ENCODE measurements at places on chromosomes 4 and X.

GRCh38 chr4:18695733-18696527 is 674.4 kb upstream of the LCORL start:
- DNase-seq: no peak

DNA sequence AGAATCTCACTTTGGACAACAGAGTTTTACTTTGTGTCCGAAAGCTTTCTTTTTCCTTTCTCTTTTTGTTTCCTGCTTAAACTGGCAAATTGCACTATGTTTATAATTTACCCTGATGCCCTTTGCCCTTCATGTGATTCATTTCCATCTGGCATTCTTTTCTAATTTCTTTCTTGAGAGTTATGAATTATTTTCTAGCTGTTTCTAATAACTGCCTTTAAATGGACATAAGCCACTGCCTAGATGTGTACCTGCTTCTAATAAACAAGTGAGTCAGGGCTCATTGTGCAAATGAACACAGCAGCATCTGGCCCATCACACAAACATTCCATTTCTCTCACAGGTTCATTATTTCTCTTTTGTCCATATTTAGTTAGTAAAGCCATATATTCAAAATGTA is 242.3 kb upstream of the GPRIN3 start:
- DNase-seq: peak; percentile 85

- DNase-seq: peak; percentile 90
Measured at GRCh38 chr4:174394915-174395314, 111.2 kb downstream of the CEP44 start.

DNA sequence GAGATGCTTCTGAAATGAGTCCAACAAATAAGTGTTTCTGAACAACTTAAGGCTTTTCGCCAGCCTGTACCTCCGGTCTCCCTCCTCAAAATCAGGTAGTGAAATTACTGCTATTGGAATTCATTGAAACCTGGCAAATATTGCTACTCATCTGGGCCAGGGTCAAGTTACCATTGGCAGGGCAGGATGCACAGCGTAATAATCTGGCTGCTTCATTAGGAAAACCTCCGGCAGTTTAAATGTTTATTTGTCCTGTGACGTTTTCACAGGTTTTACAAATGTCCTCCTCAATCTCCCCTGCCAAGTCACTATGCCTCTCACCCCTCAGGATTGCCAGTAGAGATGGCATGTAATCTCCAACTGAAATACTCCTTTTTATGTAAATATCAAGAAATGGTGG is 92.6 kb upstream of the KDR start:
- DNase-seq: no peak

- DNase-seq: peak; percentile 45
Measured at GRCh38 chr4:180913750-180914149, 1329.5 kb upstream of the TENM3 start.

DNA sequence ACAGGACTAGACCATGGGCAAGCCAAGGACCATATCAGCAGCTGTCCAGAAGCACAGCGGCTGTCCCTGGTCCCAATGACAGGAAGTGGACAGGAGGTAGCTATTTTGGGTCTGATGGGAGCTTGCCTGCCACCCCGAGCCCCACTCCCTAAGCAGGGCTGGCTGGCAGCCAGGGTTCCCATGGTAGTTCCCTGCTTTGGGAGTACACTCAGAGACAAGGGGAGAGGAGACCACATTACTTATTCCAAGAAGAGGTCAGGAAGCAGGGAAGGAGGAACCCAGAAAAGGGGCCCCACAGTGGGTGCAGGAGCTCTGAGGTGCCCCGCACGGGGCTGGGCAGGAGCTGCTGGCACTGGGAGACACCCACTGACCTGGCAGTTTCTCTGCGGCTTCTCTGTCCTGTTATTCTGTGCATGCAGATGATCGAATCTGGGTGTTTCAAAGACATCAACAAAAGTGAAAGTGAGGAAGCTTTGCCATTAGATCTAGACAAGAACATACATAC is 36.3 kb downstream of the HTT-AS start:
- DNase-seq: no peak

DNA sequence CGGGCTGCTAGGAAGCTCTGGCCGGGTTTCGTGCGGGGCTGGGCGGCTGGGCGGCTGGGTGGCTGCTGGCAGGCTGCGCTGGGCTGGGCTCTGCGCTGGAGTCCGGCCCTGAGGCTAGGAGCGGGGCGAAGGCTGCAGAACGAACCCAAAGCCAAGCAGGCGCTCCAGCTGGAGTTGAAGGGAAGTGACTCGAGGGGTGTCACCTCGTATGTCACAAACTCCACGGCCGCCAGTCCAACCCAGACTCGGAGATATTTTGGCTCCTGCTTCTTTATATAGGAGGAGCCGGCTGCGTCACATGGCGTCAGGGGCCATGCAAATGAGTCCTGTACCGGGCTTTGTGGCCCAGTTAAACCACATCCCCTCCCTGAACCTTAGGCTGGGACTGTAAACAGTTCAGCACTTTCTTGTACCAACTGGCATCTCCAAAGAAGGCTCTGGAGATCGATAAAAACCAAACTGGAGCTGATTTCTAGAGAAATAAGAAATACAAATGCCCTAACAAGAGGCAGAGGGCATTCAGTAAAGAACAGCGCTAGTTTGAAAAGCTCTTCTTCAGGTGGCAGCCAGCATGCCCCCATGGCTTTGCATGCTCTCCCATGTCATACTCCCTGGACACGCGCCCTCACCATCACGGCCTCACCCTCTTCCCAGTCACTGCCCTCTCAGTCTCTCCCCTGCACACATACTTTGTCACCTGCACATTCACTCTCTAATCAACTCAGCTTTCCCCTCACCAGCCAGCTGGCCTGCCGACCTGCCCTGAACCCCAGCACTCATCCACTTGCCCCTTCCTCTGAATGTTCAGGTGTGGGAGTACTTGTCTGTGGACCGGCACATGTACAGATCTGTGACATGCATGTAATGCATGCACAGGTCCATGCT is 58.5 kb downstream of the TSC22D3 start:
- peak; percentile 89 for DNase-seq

DNA sequence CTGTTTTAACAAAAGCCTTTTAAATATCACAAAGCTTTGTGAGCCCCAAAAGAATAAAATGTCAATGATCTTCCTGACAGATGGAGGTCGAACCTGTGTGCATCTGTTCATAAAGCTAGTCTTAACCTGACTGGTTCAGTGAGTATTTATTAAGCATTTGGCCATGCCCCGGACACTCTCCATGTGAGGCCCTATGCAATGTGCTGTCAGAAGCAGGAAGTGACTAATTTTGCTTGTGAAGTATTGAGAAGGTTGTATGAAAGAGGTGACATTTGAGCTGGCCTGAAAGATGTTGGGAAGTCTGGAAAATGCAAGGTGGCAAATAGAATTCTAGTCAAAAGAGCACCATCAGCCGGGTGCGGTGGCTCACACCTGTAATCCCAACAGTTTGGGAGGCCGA is 171.4 kb downstream of the MSL3 start:
- peak; percentile 5 for DNase-seq

DNA sequence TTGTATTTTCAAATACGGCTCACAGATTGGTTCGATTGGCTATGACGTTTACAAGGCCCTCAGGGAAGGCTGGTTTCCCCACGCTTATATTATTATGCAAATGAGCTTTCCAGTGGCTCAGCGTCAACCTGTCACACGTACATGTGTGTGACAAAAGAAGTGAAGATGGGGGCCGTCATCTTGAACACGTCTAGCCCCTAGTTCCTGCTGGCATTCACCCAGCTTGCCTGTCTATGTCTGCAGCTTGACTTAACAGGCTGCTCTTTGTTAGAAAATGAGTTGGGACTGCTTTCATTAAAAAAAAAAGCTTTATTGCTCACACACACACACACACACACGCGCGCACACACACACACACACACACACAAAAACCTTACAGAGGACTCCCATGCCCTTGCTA is 283.6 kb upstream of the CTSO start:
- no peak for DNase-seq

DNA sequence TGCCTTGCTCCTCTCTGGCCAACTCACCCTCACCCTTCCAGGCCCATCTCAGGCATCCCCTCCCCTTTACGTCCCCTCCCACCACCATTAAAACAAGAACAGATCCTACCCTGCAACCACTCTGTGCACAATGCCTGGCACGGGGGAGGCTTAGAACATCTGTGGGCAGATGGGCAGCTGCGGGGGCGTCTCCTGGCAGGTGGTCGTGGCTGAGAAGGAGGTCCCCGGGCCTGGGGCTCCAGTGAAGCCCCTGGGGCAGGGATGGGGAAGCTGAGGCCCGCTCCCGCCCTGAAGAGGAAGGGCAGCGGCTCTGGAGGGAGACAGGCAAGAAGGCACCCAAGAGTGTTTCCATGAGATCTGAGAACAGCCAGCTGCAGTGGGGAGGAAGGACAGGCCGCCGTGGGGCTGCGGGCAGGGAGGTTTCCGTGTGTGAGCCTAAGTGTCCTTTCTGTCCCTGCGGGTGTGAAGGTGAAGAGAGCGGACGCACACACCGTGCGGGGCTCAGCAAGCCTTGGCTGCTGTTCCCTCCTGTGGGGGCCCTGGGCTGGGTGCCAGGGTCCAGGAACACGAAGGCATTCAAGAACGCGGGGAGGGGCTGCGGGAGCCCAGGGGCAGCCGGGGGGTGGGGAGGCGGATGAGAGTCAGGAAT is 7.8 kb upstream of the TBC1D14 start:
- no peak for DNase-seq

DNA sequence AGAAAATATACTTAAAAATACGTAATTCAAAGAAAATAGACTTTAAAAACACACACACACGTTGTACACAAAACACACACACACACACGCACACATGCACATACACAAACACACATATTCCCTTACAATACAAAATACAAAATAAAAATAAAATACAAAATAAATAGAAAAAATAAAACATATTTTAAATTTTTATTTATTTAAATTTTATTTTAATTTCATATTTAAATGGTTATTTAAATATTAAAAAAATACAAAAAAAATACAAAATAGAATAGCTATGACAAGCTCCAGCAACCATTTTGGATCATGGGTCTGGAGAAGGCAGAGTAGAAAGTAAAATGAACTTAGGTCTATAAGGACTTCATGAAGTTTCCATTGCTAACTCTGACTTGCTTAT is 34.2 kb upstream of the PDGFC start:
- DNase-seq: no peak

- peak; percentile 66 for DNase-seq
Measured at GRCh38 chrX:148416931-148417330, 83.5 kb upstream of the AFF2 start.

DNA sequence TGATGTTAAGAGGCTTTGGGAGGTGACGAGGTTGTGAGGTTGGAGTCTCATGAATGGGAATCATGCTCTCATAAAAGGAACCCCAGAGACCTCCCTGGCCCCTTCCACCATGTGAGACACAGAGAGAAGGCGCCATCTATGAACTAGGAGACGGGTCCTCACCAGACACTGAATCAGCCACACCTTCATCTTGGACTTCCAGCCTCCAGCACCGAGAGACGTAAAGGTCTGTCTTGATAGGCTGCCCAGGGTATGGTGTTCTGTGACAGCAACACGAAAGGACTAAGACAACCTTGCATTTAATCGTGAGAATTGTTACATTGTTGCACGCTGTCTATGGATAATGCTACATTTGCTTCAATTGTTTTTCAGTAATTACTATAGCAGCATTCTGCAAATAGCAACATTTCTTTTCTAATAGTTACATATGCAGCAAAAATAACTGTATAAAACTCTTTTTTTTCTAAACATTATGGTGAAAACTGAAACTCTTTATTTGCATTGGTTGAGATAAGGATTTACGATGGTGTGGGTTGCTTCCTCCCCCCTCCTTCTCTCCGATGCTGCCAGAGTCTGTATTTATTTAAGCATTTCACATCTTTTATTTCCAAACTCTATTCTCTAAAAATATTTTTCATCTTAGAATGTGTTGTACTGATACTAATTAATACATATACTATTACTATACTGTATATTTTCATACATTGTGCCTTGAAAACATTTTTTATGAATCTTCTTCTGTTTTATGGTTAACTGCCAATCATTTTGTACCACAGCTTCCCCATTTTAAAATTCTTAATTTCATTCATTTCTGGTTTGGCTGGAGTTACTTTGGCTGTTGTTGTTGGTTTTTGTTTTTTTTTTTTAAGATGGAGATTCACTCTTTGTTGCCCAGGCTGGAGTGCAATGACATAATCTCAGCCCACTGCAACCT is 26.4 kb upstream of the AKAP17A start:
- no peak for DNase-seq

DNA sequence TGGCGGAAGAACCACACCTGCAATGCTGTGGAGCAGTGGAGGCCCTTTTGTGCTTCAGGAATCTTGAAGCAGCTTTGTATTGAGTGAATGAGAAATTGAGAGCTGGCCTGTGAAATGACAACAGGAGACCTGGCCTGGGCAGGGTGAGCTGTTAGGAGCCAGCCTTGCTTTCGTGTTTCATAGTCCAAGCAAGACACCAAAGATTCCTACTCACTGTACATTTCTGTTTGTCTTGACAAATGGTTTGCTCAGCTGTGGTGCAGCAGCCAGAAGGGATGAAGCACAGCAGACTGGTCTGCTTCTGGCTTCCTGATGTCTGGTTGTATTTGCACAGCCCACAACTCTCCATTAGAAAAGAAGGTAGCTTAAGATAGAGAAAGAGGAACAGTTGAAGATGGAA is 96.5 kb downstream of the GATB start:
- DNase-seq: no peak

DNA sequence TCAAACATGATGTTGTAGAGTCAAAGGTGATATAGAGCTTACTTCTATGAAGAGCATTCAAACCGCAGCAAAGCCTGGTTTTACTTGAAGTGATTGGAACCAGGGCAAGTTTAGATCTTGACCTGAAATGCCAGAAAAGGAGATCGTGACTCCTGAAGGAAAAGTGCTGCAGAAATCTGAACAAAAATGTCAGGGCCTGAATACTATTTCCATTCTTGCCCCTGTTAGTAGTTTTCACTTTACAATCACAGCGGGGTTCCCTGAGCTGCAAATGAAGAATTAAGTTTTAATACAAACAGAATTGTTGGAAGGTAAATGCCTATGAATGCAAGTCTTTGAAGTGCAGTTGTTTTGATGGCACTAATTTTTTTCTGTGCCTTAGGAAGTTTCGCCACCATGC is 4.1 kb downstream of the SLIT2 start:
- DNase-seq: no peak

DNA sequence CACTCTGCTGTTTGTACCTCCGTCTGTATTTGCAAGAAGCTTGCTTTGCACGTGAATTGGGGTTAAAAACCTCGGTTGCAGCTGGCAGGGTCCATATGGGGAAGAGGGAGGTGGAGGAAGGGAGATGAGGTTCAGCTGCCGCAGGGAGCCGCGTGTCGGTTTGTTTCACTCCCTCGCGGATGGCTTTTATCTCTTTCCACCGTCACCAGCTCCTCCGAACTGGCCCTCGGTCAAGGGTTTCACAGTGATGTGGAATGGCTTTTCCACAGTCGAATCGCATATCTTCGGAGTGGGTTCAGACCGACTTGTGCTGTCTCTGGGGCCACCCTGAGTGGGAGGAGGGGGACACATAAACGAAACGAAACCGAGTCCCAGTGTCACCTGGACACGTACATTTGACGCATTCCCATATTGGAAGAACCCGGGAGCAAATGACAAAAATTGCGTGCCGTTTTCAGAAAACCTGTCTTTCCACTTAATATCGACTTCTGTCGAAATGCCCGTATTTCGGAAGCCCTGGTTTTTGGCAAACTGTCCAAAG is 929 bp downstream of the ZBTB33 start:
- peak; percentile 14 for DNase-seq

All from fibroblast of mammary gland (primary cell).